ENCODE measurements at places on chromosomes 2 and 18.

DNA sequence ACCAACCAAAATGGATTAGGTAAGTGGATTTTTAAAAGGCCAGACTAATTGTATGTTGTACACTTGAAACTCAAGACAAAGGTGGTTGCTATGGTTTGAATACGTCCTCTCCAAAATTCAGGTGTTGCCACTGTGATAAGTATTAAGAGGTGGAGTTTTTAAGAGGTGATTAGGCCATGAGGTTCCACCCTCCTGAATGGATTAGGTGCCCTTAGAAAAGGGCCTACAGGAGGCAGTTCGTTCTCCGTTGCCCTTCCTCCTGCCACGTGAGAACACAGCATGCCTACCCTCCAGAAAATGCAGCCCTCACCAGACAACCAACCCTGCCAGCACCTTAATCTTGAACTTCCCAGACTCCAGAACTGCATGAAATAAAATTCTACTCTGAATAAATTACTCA is 51.2 kb downstream of the CHMP3 start:
- no peak for DNase-seq

GRCh38 chr2:39234754-39235153 is 9.0 kb downstream of the CDKL4 start:
- DNase-seq: no peak

DNA sequence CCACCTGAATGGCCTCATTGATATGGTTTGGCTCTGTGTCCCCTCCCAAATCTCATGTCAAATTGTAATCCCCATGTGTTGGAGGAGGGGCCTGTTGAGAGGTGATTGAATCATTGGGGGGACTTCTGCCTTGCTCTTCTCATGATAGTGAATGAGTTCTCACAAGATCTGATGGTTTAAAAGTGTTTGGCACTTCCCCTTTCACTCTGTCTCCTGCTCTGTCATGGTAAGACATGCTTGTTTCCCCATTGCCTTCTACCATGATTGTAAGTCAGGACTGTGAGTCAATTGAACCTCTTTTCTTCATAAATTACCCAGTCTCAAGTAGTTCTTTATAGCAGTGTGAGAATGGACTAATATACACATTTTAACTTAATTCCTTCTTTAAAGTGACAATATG is 146.8 kb upstream of the KCNJ3 start:
- DNase-seq: no peak

- DNase-seq: no peak
Measured at GRCh38 chr2:241316825-241317224, 1.1 kb downstream of the SEPTIN2 start.

- DNase-seq: no peak
Measured at GRCh38 chr18:47909484-47909883, 21.0 kb downstream of the SMAD2 start.

DNA sequence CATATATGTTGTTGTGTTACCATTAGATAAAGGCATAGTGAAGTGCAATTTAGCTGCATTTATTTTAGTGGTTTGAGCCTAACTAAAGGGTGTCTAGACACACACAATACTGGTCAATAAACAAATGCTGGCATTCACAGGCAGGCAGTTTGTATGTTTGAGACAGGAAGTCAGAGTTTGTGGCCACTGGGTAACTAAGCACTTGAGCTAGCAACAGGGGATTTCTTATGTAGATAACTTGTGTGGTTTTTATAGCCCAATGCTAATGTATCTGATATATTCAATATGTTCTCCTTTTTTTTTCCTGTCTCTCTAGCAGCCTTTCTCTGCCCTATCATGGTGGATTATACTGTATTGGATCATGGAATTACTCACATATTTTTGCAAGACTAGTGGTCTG is 38.1 kb downstream of the LRRTM4 start:
- DNase-seq: no peak

DNA sequence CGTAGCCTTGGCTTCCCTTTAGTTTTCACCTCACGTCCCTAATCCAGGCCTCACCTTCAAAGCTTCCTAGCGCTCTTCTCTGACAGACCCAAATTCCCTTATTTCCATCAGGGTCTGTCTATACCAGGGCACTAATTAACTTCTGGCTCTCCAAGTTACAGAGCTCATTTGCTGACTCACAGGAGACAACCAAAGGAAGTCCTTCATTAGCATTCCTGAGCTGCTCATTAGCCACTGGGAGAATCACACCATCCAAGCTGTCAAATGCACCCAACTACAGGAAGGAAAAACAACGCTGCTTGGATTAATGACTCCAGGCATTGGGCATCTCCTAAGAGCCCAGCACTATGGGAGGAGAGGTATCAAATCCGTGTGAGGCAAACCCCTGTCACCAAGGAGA is 109.8 kb upstream of the ALK start:
- DNase-seq: no peak

DNA sequence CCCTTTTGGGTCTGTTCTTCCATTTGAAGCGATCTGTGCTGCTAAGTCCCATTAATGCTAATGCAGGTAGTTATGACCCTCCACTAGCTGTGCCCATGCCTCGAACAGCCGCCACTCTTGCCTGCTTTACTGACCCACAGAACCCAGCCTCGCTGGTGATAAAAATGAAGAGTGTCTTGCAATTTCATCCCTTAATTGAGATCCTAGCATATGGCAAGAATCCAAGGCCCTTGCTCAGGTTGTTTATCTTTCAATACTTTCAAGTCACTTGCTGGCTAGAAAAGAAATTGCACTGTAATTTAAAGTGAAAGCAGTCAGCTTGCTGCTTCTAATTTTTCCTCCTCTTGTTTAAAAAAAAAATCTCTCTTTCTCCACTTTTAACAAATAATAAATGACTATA is 73.6 kb downstream of the ZNF521 start:
- DNase-seq: no peak

GRCh38 chr2:120995152-120995551 is 259.5 kb downstream of the GLI2 start:
- no peak for DNase-seq

- DNase-seq: no peak
Measured at GRCh38 chr2:180520921-180521581, 459.4 kb upstream of the UBE2E3 start.

- DNase-seq: no peak
Measured at GRCh38 chr2:229129738-229130371, 141.2 kb downstream of the PID1 start.

- peak; percentile 43 for DNase-seq
Measured at GRCh38 chr18:76658627-76659026, 163.6 kb upstream of the ZNF516 start.

DNA sequence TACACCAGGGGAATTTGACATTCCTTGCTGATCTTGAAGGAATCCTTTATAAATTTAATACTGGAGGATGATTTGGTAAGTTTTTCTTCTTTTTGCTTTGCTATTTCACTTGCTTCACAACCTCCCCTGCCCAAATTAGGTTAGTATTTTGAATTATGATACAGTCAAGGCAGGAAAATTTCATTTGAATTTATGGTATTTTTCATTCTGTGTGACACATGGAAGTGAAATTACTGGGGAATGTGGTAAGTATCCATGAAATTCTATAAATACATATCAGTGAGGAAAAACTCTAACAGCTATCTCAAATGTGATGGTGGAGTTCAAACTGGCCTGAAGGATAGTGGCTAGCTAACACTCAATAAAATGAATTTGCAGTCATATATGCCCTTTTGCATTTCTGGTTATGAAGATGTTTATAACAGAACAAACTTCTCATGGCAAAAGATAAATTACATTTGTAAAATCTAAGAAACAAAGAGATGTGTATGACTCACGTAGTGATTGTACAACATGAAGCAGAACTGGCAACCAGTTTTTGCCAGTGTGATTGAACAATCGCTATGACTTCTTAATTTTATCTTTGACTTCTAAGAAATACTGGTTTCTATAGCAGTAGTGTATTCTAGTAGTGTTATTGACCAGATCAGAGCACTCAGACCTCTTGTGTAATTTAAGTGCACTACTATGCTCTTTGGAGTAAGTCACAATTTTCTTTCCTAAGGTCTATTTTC is 152.6 kb downstream of the IKZF2 start:
- no peak for DNase-seq

- peak; percentile 50 for DNase-seq
Measured at GRCh38 chr2:37877457-37878315, 47.4 kb upstream of the RMDN2 start.

GRCh38 chr2:77629539-77629938 is 107.4 kb upstream of the LRRTM4 start:
- no peak for DNase-seq

GRCh38 chr2:149363958-149364357 is 33.6 kb downstream of the LYPD6 start:
- DNase-seq: no peak

GRCh38 chr2:134401789-134402188 is 147.9 kb downstream of the MGAT5 start:
- DNase-seq: no peak

- DNase-seq: no peak
Measured at GRCh38 chr18:77100751-77101355, 31.7 kb downstream of the MBP start.

DNA sequence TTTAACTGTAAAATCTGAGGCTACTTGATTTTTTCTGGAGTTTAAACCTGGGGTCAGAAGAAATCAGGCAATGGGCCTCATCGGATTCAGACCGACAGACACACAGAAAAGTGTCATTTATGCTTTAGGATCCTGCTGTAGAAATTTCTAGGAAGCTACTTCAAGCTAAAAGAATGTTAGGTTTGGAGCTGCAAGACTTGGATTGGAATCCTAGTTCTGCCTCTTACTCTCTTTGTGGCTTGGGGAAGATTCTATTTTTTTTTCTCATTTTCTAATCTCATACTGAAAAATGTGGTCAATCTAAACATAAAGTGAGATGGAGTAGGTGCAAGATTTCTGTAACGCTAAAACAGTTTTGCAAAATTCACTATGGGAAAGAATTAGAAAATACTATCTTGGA is 48.8 kb upstream of the KCNE4 start:
- DNase-seq: no peak

- DNase-seq: no peak
Measured at GRCh38 chr2:187971893-187972292, 319.8 kb upstream of the GULP1 start.

DNA sequence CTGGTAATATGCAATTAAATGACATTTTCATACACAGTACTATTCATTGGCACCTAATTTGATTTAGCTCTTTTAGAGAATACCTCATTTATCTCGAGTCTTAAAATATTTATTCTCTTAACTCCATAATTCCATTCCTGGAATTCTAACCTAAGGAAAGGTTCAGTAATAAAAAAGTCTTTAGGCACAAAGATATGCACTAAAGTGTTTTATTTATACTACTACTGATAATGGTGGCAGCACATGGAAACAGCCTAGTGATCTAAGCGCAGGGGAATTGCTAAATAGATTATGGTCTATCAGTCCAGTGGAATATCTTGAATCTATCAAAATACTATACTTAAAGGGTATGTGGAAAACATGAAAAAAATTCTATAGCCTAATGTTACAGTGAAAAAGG is 142.5 kb upstream of the LTBP1 start:
- no peak for DNase-seq

- DNase-seq: no peak
Measured at GRCh38 chr2:26720322-26721114, 28.0 kb downstream of the KCNK3 start.

- no peak for DNase-seq
Measured at GRCh38 chr2:198756166-198756565, 701.6 kb downstream of the SATB2 start.

DNA sequence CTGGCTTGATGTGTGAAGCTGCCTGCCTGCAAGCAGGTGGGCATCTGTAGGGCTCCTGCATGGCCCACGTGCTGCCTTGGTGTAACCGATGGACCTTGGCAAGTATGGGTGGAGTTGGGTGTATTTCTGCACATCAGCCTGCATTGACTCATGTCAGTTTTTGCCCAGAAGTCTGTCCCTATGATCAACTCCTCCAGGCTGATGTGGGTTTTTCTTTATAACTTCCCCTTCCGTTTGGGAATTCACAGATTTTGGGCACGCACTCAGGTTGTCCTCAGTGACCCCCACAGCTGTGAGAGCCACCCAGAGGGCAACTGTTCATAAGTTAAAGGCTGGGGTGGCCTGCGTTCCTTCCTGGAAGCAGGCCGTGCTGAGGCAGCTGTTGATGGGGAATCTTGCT is 123.3 kb downstream of the NCK2 start:
- DNase-seq: no peak

DNA sequence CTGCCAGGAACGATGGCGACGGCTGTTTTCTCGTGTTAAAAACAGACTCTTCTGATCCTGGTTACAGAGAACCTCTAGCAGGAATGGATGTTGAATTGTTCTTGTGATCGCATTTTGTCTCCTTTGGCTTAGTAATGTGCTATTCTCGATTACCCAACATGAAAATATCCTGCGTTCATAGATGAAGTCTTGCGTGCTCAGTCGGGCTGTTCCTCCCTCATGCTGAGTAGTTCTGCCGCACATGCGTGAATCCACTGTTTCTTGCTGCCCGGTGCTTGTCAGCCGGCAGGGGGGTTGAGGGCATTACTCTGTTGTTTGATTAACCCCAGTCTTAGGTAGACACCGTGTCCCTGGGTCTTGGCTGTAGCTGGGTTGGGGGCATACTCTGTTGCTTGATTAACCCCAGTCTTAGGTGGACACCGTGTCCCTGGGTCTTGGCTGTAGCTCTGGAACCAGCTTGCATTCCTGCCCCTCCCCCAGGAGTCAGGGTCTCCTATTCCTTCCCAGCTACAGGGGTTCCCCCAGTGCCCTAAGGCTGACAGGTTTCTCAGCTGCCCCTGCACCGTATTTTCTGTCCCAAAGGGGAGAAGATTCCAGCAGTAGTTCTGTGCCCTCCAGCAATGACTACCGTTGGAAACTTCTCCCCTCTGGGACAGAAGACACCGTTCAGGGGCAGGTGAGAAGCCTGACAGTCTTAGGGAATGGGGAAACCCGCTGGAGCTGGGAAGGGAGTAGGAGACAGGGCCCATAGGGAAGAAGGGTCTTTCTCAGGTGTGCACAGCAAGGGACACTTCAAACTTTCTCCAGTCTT is 22.1 kb upstream of the ASB1 start:
- DNase-seq: no peak

- DNase-seq: peak; percentile 53
Measured at GRCh38 chr18:32019251-32019948, 775 bp downstream of the RNF125 start.

GRCh38 chr2:234133004-234133403 is 82.5 kb downstream of the SPP2 start:
- DNase-seq: no peak

DNA sequence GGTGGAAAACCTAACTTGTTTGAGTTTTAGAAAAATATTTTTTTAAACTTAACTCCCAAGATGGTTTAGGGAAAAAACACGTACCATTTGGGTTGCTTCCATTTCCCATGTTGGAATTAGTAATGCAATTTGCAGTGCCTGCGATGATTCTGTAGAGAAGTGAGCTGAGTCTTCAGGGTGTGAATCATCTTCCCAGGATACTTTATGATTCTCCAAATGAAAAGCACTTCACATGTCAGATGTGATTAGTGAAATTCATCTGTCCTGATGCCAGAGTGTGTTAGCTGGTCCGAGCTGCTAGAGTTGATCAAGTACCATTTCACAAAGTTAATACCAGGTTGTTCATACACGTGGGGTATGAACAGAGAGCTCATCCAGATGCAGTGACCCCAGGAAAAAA is 59.1 kb downstream of the ACOXL start:
- DNase-seq: no peak

DNA sequence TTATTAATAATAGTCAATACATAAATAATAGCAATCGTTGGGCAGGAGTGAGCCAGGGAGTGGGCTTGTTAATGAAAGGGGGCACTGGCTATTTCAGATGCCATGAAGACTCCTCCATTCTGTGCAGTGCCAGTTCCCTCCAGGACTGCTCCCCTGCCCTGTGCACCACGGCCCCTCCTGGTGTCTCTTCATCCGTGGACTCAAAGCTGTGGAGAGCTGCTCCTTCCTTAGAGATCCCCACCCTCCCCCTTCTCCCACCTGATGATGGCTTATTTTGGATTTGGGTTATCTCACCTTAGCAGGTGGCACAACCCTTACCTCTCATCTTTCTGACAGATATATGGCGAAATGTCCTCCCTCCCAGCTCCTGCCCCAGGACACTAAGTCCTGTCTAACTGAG is 3.1 kb upstream of the CELF4 start:
- no peak for DNase-seq
